Stimulated activated CD4-positive, alpha-beta T cell treated with anti-CD3 and anti-CD28 coated beads, Interleukin-12 subunit alpha, Interleukin-12 subunit beta, amount 100 ng/mL, for 24 hours (primary cell): ENCODE measurements at places on chromosomes 7 and 10.

GRCh38 chr10:69955897-69956740 lies 96.5 kb upstream of the MACROH2A2 start:
- DNase-seq, result no peak

DNA sequence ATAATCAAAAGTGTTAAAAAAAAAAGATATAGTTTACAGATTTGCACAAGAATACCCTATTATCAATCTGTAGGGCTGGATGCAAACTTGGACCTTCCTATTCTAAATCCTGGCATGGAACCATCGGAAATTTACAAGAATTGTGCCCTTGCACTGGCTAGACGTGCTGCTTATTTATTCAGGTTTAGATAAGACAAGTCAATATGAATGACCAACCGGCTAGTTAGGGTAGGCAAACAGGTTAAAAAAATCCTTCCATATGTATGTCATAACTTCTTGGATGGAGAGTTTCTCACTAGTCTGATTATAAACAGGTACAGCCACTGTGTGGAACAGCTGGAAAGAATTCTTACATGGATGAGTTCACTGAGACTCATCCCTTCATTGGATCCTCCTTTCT lies 41.4 kb downstream of the PKD1L1 start:
- no peak for DNase-seq

GRCh38 chr10:12237265-12238220 lies 41.6 kb downstream of the CDC123 start:
- DNase-seq, result no peak

DNA sequence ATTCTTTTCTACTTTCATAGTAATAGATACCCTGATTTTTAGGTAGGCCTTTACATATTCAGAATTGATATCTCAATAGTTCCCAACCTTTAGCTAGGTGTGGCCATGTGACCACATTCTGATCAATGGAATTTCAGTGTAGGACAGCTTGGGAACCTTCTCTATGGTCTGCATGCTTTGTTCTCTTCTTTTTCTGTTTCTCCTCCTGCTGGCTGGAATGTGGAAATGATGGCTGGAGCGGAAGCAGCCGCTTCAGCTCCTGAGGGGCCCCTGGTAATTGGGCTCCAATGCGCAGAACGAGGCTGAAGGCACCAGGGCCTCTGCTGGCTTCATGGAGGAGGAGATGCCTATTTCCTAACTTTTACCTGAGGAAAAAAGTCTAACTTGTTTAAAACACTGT lies 152.6 kb downstream of the ZMYND11 start:
- no peak for DNase-seq

DNA sequence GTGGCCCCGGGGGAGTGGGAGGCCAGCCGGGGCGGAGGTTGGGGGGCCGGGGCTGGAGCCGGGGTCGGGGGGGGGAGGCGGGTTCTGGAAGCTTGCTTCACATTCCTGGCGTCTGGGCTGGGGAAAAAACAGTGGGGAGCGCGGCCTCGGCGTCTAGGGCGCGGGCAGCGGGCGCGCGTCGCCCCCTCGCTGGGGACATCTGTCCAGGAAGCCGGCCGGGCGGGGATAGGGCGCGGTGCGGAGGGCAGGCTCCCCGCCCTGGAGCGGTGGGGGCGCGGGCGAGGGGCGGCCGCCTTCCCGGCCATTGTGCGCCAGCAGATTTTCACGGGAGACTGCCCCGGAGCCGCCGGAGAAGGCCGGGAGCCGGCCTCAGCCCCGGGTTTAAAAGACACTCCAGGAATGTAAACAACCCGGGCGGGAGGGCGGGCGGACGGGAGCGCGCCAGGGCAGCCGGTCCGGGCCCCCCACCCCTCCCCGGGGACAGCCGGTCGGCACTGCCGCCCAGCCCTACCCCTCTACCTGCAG lies 1.4 kb downstream of the ZMIZ1 start:
- DNase-seq, result no peak

- no peak for DNase-seq
Measured at GRCh38 chr7:25385506-25386136, 157.3 kb upstream of the NPVF start.

DNA sequence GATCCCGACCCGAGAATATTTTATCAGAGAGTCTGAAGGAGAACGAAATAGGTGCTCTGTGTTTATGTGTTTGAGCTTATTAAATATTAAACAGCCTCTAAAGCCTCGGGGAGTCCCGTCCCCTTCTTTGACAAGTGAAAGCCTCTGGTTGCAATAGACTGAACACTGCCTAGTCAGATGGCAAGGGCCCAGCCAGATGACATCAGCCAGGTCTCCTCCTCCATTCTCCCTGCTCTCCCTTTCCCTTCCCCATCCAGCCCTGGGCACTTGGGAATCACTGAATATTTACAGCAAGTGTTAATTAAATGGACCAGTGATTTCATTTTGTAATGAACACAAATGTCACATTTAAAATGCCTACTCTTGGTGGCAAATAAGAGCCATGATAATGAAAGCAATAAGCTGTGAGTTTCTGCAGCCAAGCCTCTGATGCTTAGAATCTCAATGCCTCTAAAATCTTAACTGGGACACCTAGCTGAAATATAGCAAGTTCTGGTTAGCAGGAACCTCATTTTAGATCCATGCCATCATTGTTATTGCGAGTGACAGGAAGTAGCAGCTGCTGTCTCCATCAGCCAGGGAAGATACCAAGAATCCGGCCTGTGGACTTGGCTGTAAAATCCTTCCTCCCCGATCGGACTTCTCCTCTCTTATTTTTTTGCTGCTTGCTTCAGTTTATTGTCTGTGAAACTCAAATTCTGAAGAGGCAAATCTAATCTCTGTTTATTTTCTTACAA lies 202.1 kb downstream of the PRPF18 start:
- DNase-seq, result no peak

DNA sequence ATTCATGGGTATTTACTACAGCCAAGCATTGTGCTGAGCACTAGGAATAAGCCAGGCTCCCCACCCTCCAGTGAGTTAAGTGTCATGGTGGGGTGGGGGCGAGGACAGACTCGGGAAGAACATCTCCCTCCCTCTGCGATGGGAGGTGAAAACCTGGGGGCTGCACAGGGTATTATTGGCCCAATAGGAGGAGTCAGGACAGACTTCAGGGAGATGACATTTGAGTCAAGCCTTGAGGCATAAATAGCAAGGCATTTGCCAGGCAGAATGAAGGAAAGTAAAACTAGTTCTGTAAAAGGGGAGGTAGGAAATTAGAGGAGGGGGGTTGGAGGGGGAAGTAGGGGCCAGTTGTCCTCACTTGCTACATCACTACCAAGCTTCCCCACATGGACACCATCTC lies 18.9 kb downstream of the NKX2-3 start:
- no peak for DNase-seq

DNA sequence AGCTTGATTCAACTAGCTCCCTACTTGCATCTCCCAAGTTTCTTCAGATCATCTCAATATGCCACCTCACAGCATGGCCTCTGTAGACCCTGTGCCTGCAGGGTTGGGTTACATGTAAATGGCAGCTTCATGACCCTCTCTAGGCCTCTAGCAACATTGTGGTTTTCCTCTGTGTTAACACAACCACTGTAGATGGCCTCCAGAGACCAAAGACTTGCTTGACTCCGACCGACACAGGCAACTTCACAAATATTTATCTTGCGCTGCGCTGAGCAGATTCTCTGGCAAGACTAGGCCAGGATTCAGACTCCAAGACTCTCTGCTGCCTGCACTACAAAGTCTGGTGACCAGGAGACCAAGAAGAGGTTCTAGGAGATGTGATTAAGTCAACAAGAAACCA lies 75.9 kb downstream of the CNOT4 start:
- DNase-seq, result no peak

- DNase-seq, result no peak
Measured at GRCh38 chr7:21771266-21771665, 174.4 kb downstream of the CDCA7L start.

DNA sequence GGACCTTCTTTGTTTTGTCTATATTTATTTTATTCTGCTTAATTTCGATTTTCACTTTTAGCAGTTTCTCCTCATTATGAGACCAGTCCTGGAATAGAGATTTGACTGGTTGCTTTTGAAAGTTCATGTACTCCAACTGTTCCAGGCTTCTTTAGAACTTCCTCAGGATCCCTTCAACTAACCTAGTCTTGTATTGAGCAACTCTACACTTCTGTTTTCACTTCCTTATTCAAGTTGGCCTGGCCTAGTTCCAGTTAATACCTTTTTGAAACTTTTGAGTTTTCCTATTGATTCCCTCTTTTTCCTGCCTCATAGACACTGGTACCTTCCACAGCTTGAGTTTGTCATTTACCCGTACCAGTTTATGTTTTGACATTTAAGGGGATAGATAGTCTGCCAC lies 421.7 kb downstream of the ATRNL1 start:
- DNase-seq, result no peak

- no peak for DNase-seq
Measured at GRCh38 chr7:18119985-18120384, 92.3 kb upstream of the PRPS1L1 start.

DNA sequence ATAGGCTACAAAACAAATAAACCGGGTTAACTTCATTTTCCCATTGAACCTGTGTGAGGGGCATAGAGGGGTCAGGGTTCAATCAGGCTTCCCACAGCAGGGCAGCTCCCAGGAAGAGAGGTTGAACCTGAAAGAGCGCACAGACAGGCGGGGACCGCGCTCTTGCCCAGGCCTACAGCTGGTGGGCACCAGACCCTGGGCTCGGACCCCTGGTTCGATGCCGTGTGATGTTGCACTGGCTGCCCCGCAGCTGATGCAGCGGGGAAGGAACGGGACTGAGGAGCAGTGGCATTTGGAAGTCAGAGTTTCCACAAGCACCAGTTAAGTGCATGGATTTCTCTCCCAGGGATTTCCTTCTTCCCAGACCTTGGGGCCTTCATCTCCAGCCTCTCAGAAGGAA lies 72.6 kb upstream of the INSIG1 start:
- DNase-seq, result no peak

DNA sequence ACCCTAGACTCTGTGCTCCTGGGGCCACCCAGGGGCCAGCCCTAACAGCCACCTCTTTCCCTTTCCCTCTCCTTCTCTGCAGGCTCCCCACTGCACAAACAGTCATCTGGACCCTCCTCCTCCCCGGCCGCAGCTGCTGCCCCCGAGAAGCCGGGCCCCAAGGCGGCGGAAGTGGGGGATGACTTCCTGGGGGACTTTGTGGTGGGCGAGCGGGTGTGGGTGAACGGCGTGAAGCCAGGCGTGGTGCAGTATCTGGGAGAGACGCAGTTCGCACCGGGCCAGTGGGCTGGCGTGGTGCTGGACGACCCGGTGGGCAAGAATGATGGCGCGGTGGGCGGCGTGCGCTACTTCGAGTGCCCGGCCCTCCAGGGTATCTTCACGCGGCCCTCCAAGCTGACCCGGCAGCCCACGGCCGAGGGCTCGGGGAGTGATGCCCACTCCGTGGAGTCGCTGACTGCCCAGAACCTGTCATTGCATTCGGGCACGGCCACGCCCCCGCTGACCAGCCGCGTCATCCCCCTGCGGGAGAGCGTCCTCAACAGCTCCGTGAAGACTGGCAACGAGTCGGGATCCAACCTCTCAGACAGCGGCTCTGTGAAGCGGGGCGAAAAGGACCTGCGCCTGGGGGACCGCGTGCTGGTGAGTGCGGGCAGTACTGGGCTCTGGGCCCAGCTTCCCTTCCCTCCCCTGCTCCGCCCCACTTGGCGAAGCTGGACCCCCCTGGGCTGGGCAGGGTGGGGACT lies 49.3 kb downstream of the CLIP2 start:
- no peak for DNase-seq

- no peak for DNase-seq
Measured at GRCh38 chr10:95814011-95814727, 58.2 kb downstream of the ENTPD1 start.

- no peak for DNase-seq
Measured at GRCh38 chr7:29917641-29918040, 72.0 kb downstream of the SCRN1 start.

- peak; percentile 32 for DNase-seq
Measured at GRCh38 chr10:78763651-78764395, 304.9 kb upstream of the ZMIZ1 start.

- no peak for DNase-seq
Measured at GRCh38 chr10:101228966-101229265, 347 bp downstream of the LBX1 start.

- no peak for DNase-seq
Measured at GRCh38 chr10:64071218-64071617, 550.0 kb downstream of the REEP3 start.

DNA sequence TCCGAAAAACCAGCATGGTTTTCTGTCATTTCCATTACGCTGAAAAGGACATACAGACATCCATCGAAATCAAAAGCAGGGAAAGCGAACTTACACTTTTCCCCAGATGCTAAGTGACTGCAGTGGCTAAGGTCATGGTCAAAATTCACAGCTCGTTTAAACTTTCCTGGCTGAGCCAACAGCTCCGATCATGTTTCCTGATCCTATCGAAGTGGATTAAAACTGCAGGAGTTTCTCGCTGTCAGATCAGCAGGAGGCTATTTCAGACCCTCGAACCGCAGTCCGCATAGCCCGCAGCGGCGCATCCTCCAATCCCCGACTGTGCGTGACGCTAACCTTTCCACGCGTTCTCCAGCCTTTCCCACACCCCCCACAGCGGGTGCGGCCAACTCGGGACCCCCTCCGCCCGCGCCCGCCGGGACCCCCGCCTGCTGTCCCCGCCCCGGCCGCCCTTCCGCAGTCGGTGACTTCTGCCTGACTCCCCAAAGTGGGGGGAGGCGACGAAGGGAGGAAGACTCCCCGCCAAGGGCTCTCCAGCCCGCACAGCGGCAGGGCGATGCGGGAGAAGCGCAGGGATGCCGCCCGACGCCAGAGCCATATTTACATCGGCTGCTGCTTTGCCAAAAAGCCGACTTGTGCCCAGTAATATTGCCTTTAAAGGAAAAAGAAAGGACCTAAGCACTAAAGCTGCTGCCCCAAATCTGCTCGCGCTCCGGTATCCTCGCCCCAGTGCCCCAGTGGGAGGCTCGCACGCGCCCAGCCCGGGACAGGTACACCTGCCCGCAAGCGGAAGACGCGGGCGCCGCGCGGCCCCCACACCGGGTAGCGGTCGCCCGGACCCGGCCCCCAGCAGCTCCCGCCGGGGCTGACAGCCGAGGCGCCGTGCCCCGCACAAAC lies 1.2 kb downstream of the PIP4K2A start:
- DNase-seq, result peak; percentile 23

DNA sequence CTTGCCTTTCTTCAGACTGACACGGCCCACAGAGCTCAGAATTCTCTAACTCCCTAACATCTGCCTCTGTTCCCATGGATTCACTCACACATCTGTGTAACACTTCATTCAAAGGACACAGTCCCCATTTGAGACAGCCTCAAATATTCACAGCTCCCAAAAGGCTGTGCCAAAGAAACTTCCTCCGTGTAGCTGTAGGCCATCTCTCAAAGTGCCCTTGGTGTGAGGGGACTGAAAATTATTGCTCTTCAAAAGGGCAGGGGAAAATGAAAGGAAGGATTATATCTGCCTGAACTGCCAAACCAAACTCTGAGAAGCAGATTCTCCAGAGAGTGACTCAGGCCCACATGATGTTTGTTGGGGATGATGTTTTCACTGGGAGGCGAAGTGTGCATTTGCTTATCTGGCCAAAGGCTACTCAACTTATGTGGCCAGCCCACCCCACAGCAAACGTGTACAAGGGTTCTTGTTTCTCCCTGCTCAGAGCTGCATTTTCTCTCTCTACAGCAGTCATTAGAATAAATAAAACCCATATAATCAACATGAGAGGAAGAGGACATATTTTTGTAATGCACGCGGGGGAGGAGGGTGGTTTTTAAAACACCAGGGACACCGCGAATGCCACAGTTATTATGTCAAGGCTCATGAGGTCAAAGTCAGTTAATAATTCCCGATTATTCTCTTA lies 302.4 kb upstream of the NFE2L3 start:
- DNase-seq, result no peak

GRCh38 chr10:8758029-8758428 lies 703.5 kb downstream of the GATA3 start:
- no peak for DNase-seq

- DNase-seq, result no peak
Measured at GRCh38 chr7:99404235-99404976, 4.0 kb downstream of the PDAP1 start.
